ENCODE measurements at places on chromosomes 2 and 18.

GRCh38 chr2:204353823-204354222, 191.5 kb upstream of the PARD3B start:
- no peak for DNase-seq

GRCh38 chr2:15069149-15069548, 436.6 kb downstream of the LRATD1 start:
- no peak for DNase-seq

- no peak for DNase-seq
Observed at GRCh38 chr2:22893761-22894517, 491.0 kb upstream of the KLHL29 start.

GRCh38 chr2:66460031-66460430, 25.1 kb downstream of the MEIS1 start:
- no peak for DNase-seq
